CD4-positive, alpha-beta T cell treated with Interleukin-10 for 1 hour (primary cell): ENCODE measurements at places on chromosomes 4 and X.
A peak's percentile ranks its signal among the peaks of the same experiment; 100 is the strongest.

- DNase-seq: no peak
Measured at GRCh38 chr4:65589331-65589730, 81.0 kb downstream of the EPHA5 start.

DNA sequence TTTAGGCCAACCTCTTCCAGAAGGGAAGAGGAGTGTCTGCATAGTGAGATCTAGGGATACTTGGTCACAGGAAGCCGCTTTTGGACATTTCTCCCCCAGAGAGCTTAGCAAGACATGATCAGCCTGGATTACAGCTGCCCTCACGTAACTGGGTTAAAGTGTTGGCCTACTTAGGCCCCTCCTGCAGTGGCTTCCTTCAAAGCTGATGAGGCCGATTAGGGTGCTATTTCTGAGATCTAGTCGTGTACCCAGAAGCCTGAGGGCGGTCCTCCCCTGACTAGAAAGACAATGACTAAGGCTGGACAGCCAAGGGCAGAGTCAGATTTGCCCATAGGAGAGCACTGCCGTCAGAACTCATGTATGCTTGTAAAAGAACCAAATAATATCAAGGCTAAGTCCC lies 135.0 kb downstream of the AMMECR1 start:
- no peak for DNase-seq

DNA sequence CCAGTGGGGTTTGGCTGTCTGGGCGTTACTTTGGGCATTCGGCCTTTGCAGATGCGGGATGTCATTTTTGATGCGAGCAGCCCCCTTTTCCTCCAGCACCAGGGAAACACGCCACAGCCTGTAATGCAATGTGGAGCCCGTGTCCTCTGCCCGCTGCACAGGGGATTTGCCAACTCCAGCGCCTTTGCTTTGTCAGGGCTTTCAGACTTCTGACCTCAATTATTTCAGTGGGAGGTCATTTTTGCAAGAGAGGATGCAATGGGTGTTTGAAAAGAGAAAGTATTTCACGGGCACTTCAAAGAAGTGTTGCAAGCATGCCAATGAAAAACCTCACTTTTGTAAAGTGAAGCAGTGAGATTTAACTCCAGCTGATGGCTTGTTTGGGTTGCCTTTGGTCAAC lies 11.5 kb downstream of the CLCN4 start:
- no peak for DNase-seq

DNA sequence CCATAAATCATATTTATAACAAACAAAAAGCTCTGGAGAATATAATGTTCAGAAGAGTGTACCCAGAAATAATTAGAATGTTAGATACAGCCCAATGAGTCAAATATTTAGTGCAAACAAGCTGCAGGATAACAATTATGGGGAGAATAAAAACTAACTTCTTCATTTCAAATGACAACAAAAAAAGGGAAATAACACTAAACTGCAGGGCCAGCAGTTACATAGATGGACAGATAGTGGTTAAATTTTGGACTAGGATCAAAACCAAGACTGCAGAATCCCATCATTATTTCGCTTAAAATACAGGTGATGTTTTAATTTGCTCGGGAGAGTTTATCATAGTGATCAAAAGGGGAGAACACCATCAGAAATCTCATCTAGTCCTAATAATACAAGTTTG lies 617 bp upstream of the GPR34 start:
- DNase-seq: no peak

DNA sequence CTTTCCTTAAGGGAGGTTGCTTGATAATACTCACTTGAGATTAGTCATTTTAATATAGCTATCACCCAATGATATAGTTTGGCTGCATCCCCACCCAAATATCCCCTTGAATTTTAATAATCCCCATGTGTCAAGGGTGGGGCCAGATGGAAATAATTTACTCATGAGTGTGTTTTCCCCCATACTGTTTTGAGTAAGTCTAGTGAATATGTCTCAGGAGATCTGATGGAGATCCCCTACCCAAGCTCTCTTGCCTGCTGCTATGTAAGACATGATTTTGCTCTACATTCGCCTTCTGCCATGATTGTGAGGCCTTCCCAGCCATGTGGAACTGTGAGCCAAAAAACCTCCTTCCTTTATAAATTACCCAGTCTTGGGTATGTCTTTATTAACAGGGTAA lies 539.7 kb upstream of the GRID2 start:
- DNase-seq: no peak

DNA sequence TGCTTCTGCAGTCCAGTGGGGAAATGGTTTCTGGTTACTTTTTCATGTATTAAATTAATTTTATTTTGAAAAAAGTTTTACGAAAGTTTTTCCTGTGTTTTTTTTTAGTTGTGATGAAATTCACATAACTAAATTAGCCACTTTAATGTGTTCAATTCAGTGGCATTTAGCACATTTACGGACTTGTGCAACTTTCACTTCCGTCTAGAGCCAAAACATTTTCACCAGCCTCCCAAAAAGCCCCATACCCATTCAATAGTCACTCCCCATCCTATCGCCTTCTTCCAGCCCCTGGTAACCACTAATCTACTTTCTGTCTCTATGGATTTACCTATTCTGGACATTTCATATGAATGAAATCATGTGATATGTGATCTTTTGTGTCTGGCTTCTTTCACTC lies 22.8 kb upstream of the TBL1X start:
- DNase-seq: no peak

DNA sequence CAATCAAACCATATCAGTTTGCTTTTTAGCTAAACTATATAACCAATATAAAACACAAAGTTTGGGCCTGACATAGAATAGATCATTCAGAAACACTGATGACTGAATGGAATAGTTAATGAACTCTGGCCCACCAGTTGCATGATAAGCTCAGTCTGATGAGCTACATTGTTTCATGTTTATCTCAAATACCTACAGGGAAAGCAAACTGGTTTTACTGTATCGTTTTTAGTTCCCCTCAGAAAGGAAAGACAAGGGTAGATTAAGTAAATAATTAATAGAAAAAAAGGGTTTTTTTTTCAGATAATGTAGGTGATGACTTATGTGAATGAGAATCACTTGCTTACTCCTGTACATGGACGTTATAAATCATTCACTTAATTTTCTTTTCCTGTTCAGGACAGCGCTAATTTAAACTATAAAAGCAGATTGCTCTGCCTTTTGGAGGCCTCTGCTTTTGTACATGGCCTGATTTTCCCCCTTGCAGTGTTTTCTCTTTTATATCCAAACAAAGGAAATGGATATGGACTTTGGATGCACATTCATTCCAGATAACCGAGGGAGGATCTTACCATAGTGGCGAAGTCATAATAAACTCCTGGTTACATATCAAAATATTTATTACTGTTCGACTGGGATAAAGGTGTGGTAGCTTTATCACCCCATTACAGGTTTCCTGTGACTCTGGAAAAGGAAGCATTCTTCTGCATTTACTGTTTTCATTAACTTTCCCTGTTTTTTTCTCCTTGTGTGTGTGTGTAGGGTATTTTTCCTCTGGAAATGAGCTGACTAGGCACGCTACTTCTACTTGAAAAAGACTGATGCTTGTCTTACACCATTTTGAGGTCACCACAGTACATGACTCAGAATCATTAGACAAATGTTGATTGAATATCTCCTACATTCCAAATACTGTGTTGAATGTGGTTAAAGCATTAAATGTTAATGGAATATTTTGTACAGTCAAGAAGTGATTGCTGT lies 373.1 kb upstream of the HS3ST1 start:
- DNase-seq: no peak

GRCh38 chr4:82785611-82786400 lies 12.8 kb downstream of the SCD5 start:
- DNase-seq: no peak

DNA sequence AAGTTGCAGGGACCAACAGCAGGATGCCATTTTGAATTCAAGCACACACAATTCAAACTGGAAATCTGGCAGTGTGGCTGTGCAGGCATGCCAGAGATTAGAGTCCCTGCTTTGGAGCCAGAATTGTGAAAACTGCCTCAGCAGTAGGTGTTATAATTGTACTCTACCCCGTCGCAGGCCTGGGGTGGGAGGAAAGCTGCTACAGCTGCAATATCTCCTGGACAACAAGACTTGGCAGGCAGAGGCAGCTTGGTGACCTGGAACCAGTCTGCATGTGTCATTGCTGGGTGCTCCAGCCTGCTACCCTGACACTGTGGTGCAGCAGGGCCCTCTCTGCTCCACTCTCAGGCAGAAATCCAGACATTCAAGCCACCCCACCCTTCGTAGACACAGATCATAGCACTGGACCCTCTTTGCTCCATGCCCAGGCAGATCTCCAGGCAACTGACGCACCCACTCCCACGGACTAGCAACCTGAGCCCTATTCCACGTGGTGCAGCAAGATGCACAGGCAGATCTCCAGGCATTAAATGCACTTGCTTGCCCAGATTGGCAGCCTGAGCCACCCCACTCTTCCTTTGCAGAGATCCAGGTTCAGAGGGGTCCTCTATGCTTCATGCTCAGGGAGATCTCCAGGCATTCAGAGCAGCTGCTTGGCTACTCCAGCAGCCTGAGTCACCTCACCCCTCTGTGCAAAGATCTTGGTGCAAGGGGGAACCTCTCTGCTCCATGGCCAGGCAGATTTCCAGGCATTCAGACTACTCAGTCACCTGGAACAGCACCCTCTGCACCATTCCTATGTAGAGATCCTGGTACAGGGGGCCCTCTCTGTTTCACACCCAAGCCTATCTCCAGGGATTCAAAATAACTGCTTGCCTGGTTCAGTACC lies 140.5 kb downstream of the LRBA start:
- no peak for DNase-seq

DNA sequence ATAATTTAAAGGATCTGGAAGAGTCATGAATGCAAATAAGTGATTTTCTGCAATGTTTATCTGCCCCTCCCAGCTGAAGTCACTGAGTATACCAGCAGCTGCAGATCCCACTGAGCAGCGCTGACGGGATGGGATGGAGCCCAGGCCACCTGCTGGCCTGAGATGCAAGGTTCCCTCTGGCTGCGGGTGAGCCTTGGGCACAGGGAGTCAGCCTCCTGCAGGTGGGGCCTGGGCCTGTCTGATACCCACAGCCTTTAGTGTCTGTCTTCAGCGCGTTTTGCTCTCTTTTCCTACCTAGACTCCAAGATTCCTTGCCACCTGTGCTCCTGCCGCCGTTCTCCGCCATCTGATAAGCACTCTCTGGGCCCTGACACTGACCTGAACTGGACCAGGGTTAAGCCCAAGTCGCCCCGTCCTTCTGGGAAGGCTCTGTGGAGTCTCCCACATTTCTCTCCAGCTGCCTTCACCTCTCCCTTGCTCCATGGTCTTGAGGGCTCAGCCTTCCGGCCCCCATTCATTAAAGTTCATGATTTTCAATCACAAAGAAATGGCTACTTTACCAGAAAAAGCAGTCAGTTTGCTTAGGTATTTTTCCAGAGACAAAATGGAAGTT lies 223.1 kb upstream of the FAT1 start:
- DNase-seq: no peak

DNA sequence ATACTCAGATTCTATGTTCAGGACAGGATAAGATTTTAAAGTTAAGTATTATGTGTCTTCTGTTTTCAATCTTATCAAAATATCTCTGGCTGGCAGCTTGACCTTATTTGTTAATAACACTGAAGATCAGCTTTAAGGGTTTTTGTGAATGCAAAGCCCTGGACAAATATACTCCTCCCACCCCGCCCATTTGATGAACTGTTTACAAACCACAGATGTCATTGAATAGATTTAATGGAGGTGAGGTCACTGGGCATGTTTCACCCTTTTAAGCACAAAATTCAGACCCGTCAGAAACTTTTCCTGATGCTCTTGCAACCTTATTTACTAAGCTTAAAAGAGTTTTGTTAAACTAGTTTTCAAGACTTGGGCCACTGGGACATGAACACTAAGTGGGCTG lies 10.1 kb upstream of the CXCL8 start:
- DNase-seq: no peak

GRCh38 chrX:17527135-17527701 lies 152.2 kb downstream of the NHS start:
- DNase-seq: no peak

GRCh38 chr4:89860971-89861370 lies 24.0 kb upstream of the SNCA start:
- DNase-seq: no peak

DNA sequence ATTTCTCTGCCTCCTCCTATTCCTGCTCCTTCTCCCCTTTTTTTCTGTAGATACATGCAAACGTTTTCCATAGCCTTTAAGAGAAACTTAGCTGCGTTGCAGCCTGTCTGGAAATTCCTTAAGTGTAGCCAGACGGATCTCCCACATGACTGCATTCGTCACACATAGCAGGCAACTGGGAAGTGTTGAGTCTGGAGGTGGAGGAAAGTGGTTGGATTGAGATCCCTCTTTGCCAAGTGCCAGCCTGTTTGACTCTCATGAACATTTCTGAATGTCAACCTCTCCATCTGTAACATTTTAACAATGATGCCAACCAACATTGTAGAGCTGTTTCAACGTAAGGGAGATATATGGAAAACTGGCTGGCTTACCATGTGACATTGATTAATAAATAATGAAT lies 45.1 kb upstream of the FAM9A start:
- no peak for DNase-seq

GRCh38 chr4:89420507-89420906 lies 112.9 kb upstream of the GPRIN3 start:
- DNase-seq: no peak

GRCh38 chrX:11309220-11309619 lies 16.0 kb downstream of the AMELX start:
- no peak for DNase-seq

GRCh38 chr4:94588896-94589693 lies 137.4 kb downstream of the PDLIM5 start:
- no peak for DNase-seq

GRCh38 chr4:26181616-26182015 lies 139.2 kb upstream of the RBPJ start:
- DNase-seq: no peak

GRCh38 chrX:15816886-15817285 lies 26.6 kb downstream of the ZRSR2 start:
- peak; percentile 56 for DNase-seq

DNA sequence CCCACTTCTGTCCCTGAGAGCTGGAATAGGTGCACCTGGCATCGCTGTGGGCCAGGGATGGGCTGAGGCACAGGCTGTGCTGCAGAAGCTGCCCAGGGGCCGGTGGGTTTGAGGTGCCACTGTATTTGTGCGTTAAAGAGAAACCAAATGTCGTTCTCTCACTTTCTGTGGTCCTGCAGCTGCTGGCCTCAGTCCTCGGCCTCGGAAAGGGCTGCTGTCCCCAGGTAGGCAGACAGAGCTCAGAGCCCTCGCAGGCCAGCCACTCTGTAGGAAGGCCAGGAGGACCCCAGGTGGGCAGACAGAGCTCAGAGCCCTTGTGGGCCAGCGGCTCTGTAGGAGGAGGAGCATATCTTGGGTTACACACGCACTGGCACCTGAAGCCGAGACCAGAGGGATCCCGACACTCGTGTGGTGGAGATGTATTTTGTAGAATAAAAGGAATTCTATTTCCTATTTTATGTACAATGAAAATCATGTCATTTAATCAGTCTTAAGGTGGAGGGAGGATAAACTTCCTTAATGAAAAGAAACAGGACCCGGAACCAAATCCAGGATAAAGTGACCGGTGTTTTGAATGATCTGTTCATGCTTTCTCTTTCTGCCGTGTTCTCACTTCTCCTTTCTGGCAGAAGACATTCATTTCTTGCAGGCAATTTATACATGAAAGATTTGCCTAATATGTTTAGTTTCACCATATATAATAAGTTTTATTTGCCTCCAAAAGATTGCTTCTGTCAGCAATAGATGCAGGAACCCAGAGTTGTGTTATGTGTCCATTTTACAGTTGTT lies 54.4 kb upstream of the HGFAC start:
- no peak for DNase-seq
